ENCODE measurements at places on chromosomes 3 and 15.

DNA sequence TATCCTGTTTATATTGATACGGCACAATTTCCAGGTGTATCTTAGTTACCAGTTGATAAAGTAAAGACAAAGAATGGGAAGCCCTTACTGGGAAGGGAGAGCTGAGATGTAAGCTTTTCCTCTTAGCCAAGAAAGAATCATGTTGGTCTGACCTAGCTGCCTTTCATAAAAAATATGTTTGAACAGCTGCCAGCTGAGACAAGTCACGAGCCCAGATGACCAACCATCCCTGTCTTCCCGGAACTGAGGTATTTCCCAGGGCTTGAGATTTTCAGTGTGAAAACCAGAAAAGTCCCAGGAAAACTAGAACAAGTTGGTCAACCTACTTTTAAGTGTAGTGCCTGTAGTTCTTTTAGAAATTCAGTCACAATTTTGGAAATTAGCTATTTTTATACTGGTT is 3.6 kb upstream of the MYH15 start:
- DNase-seq = no peak

- DNase-seq = no peak
Observed at GRCh38 chr3:127644641-127645370, 15.8 kb downstream of the PODXL2 start.

GRCh38 chr3:122506450-122506849 is 8.3 kb downstream of the KPNA1 start:
- no peak for DNase-seq

DNA sequence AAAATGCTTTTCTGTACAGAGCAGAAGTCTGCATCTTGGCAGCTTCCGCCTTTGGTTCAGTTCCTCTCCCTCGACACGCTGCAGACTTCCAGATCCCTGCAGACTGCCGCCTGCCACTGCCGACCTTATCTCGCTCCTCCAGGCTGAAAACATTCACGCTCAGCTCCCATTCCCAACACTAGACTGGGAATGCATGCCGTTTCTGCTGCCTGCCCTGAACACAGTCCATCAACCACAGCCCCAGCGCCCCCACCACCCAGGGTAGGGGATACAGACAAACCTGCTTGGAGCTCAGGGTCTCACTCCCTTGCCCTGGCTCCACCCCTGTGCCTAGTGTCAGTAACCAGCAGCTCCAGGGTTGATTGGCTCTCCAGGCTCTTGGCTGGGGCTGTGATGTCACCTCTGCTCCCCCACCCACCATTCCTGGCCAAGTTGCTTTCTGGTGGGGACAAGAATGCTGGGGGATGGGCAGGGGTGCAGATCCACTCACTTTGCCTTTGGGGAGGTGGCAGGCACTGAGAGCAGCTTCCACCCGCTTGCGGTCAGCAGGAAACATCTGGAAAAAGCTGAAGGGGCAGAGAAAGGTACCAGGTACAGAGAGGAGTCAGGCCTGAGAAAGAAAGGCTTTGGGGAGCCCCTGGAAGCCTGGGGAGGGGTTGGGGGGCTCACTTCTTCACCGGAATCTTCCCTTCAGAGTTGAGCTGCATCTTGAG is 6.1 kb downstream of the PLCB2 start:
- no peak for DNase-seq

DNA sequence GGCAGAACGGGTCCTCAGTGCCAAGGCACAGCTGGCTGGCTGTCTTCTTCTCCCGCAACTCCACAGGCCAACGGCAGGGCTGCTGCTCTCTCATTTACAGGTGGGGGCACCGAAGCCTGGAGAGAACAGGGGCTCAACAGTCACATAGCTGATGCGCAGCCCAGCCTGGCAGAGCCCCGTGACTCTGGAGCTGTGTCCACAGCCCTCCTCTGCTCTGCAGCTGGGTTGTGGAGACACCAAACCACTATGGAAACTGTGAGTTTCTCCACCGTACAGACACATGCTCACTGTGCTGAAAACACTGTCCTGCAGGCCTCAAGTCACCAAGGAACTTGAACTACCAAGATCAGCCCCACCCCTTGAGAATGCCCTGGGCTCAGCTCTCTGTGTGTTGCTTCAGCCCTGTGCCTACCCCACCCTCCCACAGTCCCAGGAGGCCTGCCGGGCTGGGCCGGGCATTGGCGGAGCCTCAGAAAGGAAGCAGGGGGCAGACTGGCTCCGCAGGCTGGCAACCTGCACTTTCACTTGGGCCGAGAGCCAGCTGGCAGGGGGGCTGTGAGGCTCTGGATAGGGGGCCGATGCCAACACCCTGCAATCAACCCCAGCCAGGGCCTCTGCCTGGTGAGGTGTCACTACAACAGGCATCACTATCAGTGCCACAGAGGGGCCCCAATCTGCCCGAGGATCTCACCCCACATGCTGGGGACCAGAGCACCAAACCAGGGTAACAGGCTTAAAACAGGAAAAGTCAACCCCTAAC is 113.7 kb upstream of the RPL32 start:
- DNase-seq = no peak

DNA sequence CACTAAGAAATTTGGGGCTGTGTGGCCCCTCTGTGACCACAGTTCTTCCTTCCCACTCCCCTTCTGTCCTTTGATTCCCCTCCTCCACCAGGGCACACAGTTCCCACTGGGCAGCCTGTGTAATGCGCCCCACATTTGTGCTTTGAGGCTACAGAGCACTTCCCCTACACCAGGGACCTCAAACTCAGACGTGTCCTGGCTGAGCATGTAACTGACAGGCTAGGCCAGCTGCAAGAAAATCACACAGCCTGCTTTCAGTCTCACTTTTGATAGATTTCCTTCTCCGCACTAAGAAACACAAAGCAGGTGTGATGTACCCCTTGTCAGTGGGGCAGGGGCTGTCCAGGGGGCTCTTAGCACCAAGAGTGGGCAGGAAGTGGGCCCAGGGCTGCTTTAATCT is 29.6 kb downstream of the PRKCD start:
- DNase-seq = no peak

- peak; percentile 5 for DNase-seq
Observed at GRCh38 chr3:29240248-29240647, 40.6 kb upstream of the RBMS3 start.

- DNase-seq = peak; percentile 22
Observed at GRCh38 chr15:64599716-64600115, 139.3 kb downstream of the ZNF609 start.

DNA sequence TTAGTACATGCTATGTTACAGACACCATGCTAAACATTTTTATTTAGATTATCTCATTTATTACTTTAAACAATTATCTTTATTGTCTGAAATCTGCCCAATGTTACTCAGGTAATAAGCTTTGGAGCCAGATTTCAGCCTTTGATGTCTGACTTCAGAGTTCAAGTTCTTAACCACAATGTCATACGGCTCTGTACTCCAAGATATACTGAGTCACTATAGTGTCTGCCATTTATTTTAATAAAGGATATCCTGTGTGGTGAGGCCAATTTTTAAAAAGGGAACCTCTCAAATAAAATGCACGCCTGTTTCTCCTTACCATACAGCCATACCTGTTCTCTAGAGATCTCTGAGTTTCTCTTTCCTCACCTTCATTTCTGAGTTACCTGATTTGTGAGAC is 193.1 kb downstream of the EPHA3 start:
- no peak for DNase-seq

- DNase-seq = no peak
Observed at GRCh38 chr3:169822540-169822939, 9.8 kb upstream of the LRRC34 start.

DNA sequence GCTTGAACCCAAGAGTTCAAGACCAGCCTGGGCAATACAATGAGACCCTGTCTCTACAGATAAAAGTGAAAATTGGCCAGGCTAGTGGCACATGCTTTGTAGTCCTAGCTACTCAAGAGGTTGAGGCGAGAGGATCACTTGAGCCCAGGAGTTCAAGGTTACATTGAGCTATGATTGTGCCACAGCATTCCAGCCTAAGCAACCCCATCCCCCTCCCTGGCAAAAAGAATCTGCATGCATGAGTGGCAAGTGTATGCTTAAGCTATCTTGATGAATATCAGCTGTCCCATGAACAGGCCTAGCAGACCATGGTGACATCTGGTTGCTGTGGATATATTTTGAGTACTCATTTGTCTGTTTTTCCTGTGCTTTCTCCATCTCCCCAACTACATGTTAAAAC is 4.7 kb downstream of the ATRIP start:
- no peak for DNase-seq

DNA sequence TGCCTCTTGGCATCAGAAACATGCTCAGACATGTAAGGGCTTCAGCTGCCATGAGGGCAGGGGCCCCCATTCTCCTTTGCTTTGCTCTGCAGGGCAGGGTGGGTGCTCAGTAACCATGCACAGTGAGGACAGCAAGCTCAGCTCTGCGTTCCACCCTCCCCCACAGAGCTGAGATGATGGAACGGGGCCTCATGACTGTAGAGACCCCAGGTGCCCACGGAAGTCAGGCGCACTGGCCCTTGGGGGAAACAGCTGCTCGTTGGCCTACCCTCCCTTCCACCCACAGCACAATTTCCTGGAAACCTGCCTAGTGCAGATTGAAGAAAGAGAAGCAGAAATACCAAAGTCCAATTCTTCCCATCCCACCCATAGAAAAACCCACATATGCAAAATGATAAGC is 10.5 kb downstream of the CTXND1 start:
- no peak for DNase-seq

GRCh38 chr3:55488398-55489055 is 1.4 kb upstream of the WNT5A start:
- peak; percentile 35 for DNase-seq

- DNase-seq = no peak
Observed at GRCh38 chr3:34405159-34405558, 606.7 kb downstream of the PDCD6IP start.

GRCh38 chr15:90564051-90564450 is 34.3 kb downstream of the CRTC3 start:
- no peak for DNase-seq

- no peak for DNase-seq
Observed at GRCh38 chr3:45736707-45737106, 47.5 kb downstream of the SACM1L start.

- no peak for DNase-seq
Observed at GRCh38 chr3:151625586-151625985, 108.1 kb upstream of the AADACL2 start.

DNA sequence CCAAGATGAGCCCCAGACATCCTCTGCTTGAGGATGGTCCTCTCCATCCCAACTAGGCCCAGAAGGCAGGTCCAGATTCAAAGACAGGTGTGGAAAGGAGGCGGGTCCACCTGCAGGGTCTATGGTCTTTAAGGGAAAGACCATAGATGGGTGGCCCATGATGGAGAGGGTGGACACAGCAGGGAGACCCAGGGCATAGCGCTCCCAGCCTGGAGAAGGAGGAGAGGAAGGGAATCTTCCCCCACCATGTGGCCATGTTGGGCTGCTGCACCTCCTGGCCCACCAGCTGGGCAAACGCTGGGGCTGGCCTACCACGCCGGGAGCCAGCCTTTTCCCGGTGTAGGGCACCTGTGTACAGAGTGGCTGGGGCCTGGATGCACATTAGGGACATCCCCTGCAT is 265.2 kb upstream of the TLE3 start:
- no peak for DNase-seq

GRCh38 chr15:62569460-62570404 is 404.6 kb upstream of the C2CD4B start:
- DNase-seq = peak; percentile 79

DNA sequence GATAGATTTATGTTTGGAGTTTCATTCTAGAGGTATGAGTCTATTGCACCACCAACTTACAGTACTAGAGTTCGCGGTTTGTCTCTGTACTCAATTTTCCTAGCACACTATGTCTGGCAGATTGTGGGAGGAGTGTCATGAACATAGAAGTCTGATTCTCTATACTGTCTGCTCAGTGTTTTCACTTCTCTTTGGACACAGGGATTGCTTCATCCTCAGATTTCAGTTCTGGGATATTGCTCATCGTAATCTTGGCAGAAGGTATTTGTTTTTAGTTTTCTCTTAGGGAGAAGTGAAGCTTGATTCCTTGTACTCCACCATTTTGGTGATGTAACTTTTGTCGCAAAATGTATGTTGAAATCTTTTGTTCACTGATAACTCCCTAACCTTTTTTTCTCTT is 27.8 kb upstream of the AZI2 start:
- DNase-seq = no peak

DNA sequence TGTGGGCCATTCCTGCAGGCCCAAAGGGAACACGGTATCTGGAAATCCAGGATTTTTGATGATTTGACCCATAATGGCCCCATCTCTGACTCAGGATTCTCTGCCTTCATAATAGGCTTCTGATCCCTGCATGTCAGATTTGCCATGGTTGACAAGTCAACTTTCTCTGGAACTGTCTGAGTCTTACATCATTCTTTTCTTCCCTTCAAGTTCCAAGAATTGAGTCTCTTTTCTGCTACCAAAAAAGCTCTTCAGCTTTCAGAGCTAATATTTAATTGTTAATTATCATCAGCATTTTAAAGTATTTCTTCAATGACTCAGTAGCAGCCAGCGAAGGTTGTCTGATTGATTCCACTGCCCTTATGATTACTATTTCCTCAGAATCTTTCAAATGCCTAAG is 244.4 kb upstream of the COL8A1 start:
- no peak for DNase-seq

- no peak for DNase-seq
Observed at GRCh38 chr3:197283045-197283444, 15.4 kb downstream of the DLG1 start.

- DNase-seq = peak; percentile 70
Observed at GRCh38 chr3:57999417-58000115, 8.7 kb upstream of the FLNB start.

DNA sequence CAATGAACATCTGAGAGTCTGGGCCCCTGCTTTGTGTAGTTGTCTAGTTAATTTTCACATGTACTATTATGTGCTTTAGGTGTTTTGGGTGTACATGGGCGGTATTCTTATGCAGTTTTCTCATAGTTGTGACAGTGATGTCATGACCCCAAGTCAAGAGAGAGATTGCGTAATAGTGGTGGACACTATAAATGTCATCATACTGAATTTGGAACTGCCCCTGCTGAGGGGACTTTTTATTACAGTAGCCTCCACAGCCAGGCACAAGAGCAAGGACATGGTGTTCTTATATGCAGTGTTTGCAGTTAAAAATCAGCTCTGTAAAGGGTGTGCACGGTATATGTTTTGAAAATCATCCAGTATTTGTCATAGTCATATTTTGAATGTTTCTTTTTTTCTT is 29.5 kb downstream of the ABHD2 start:
- no peak for DNase-seq

GRCh38 chr15:45384700-45385099 is 6.4 kb upstream of the GATM start:
- DNase-seq = no peak

- DNase-seq = no peak
Observed at GRCh38 chr3:14516738-14517345, 23.3 kb downstream of the GRIP2 start.

DNA sequence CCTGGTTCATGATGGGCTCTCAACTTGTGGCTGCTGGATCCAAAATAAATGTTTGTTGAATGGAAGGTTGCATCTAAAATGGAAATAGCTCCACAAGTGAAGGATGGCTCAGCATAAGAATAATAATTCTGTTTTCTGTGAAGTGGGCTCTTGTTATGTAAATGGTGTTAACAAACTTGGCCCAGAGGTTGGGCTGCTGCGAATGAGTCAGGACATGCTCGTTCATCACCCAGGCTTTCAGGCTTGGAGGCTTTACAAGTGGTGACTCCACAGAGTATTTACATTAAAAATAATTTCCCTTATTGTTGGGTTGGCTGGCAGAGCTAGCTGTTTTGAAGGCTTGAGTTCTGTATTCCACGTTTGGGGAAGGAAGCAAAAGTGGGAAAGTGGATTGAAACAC is 60.5 kb downstream of the ITGB5 start:
- no peak for DNase-seq

All from A549 (cell line).